ENCODE measurements at places on chromosomes 12 and 14. TPM values are rescaled to one million over a fixed set of nuclear protein-coding genes. Genes with fewer than 3 reads are reported as not detected.

GRCh38 chr14:64671591-64671990 is 32.6 kb upstream of the PLEKHG3 start:
- DNase-seq, result no peak
- no peaks in the 10 kb centered on the region for H3K36me3 ChIP-seq
- no peaks in the 10 kb centered on the region for H3K27me3 ChIP-seq

JKAMP gene
- total RNA-seq, result 16.0 TPM

DNA sequence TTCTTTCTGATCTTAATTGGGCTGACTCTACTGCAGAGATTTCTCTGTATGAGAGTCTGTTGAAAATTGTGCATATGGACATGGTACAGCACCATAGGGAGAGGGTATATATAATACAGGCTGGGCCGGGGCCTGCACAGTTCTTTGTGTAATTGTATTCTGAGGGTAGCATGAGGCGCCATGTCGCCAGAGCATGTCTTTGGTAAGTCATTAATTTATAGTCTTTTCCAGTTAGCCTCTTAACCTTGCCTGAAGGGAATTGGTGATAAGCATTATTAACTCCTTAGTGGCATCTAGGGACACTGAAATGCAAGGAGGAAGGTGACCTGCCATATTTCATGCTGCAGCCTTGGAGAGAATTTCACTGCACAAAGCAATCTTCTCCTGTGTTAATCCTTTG is 569.9 kb downstream of the TMTC2 start:
- no peaks in the 10 kb centered on the region for H3K27me3 ChIP-seq
- peak; percentile 2 for DNase-seq
- no peak overlapping the region for H3K27ac ChIP-seq
- H3K4me1 ChIP-seq, result no peaks in the 10 kb centered on the region

GRCh38 chr14:65287264-65288131 is 125.0 kb upstream of the FUT8 start:
- no peaks in the 10 kb centered on the region for H3K27me3 ChIP-seq
- peak overlapping the region; percentile 76 for H3K4me3 ChIP-seq
- peak; percentile 86 for DNase-seq
- H3K4me1 ChIP-seq, result peaks cover 70% of the 10 kb centered on the region

DNA sequence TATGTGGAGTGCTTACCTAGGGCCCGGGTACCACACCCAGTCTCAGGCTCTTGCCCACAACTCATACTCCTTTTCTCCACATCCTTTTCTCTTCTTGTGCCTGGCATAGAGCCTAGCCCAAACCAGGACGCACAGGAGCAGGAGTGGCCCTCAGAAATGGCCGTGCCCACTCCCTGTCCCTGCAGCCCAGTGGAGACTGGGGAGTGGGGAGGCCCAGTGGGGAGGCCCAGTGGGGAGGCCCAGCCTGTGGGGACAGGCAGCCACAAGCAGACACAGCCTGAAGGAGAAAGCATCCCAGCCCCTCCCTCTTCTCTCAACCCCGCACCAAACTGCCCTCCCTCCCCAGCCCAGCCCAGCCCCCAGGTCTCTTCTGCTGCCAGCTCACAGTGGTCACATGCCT is 196.8 kb downstream of the KIF26A start:
- H3K36me3 ChIP-seq, result no peaks in the 10 kb centered on the region
- no peak overlapping the region for H3K27ac ChIP-seq
- no peak overlapping the region for H3K4me3 ChIP-seq
- no peak for DNase-seq
- no peaks in the 10 kb centered on the region for H3K4me1 ChIP-seq

POTEG gene
- not detected for total RNA-seq

DNA sequence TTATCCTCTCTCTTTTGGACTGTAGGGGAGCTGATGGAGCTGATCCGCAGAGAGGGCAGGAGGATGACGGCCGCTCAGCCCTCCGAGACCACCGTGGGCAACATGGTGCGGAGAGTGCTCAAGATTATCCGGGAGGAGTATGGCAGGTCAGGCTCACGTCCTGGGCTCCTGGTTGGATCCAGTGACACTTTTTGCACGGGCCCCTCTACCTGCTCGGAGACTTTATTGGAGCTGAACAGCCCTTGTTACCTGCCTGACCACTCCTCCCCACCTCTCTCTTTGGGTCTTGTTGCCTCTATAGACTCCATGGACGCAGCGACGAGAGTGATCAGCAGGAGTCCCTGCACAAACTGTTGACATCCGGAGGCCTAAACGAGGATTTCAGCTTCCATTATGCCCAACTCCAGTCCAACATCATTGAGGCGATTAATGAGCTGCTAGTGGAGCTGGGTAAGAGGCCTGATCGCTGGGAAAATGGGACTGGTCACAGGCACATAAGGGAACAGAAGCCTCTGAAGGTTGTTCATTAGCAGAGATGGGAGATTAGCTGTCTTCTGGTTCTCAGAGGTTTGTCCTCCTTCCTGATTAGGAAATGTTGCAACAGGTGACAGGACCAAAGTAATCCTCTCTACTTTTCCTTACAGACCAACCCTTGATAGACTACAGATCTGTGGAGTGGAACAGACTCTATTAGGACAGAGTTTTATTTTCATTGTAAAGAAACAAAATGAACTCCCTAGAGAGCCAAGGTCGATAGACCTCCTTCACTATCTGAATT is 718 bp downstream of the EIF2B2 start:
- H3K36me3 ChIP-seq, result peaks cover 34% of the 10 kb centered on the region
- peak overlapping the region; percentile 95 for H3K27ac ChIP-seq
- peaks cover 41% of the 10 kb centered on the region for H3K4me1 ChIP-seq
- DNase-seq, result peak; percentile 14
- no peaks in the 10 kb centered on the region for H3K27me3 ChIP-seq

DNA sequence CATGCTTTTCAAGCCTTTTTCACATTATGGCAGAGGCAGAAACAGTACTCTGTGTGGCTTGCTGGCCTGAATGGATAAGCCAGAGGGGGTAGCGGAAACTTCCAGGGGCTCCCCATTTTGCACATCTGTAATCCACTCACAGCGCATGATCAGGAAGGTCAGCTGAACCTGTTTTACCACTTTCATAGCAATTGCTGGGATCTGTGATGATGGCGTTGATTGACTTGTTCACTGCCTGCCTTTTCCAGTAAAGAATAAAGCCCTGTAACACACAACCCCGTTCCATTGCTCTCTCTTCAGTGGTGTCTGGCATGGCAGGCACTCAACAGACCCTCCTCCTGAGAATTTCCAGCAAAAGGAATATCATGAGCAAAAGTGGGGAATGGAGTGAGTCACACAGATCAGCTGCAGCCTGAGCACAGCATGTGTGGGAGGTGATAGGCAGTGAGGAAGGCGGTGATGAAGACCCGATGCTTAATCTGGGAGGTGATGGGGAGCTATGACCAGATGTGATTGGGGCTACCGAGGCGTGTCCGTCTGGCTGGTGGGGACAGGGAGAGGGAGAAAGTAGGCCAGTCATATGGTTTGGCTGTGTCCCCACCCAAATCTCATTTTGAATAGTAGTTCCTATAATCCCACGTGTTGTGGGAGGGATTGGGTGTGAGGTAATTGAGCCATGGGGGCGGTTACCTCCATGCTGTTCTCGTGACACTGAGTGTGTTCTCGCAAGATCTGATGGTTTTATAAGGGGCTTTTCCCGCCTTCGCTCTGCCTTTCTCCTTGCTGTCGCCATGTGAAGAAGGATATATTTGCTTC is 44.7 kb upstream of the CHST11 start:
- DNase-seq, result no peak
- no peak overlapping the region for H3K4me3 ChIP-seq
- H3K36me3 ChIP-seq, result no peaks in the 10 kb centered on the region
- H3K27ac ChIP-seq, result no peak overlapping the region
- H3K4me1 ChIP-seq, result peaks cover 12% of the 10 kb centered on the region

DNA sequence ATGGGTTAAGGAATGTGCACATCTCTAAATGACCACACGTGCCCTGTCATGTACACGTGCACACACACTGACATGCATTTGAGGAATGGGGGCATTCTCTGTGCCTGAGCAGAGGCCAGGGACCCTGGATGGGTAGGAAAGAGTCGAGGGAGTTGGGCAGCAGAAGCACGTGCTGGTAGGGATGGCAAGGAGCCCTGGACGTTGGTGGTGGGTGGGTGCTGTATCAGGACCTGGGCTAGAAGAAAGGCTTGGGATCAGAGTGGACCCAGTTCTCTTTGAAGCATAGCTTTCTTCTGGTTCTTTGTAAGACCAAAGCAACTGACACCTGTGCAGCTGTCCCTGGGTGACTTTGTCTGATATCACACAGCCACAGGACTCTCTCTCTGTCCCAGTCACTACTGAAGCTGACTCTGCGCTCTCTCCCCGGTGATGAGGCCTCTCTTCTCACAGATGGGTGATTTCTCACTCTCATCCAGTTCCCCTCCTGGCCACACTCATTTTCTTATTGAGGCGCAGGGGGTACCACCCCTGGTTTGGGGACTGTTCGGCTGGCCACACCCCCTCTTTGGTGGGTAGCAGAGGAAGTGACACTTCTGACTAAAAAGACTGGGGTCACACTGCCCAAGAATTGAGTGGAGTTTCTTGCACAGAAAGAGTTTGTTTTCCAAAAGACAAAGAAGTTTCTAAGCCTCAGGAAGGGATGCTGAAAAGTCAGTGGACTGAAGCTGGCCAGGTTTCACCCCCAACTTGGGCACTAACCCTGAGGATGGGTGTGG is 171.7 kb upstream of the RTL1 start:
- H3K4me1 ChIP-seq, result peaks cover 2% of the 10 kb centered on the region
- peaks cover 24% of the 10 kb centered on the region for H3K27me3 ChIP-seq
- H3K36me3 ChIP-seq, result no peaks in the 10 kb centered on the region
- no peak overlapping the region for H3K4me3 ChIP-seq
- no peak overlapping the region for H3K27ac ChIP-seq

DNA sequence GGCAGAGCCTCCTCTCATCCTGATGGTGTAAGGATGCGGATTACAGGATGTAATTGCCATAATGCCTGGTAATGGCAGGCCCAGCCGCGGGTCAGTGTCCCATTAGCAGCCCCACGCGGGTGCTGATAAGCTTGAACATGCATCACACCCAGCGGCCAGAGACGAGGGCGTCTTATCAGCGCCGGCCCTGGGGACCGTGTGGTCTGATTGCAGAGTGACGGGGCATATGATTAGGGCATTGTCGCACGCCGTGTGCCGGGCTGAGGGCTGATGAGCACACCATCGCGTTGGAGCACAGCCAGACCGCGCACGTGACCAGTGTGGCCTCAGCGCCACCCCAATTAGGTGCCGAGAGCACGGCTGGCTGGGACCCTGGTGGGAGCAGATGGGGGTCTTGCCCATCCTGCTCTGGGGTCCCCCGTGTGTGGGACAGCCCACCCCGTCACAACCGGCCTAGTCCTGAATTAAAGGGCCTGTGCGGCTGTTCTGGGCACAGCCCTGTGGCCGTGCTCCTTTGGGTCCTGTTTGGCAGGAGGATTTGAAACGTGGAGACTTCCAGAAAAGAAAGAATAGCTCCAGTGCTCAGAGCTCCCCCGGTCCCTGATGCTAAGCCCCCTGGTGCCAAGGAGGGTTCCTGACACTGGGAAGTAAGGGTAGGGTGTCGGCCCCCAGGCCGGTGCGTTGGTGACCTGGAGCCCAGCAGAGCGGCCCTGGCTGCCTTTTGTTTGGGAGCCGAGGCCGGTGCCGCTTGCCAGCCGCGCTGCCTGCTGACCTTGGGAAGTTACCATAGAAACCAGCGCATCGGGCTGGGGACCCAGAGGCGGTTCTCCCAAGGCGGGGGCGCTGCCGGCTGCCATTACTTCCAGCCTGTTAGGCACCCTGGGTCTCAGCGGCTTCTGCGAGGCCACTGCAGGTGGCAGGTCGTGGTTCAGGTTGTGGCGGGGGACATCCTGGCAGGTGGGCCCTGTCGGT is 20.7 kb downstream of the KIF26A start:
- no peak for DNase-seq
- no peak overlapping the region for H3K27ac ChIP-seq
- H3K27me3 ChIP-seq, result no peaks in the 10 kb centered on the region
- H3K4me3 ChIP-seq, result no peak overlapping the region
- no peaks in the 10 kb centered on the region for H3K36me3 ChIP-seq

GRCh38 chr12:33670284-33670683 is 230.7 kb upstream of the SYT10 start:
- no peak overlapping the region for H3K4me3 ChIP-seq
- no peak overlapping the region for H3K27ac ChIP-seq
- no peaks in the 10 kb centered on the region for H3K4me1 ChIP-seq
- no peak for DNase-seq
- no peaks in the 10 kb centered on the region for H3K36me3 ChIP-seq
- H3K27me3 ChIP-seq, result no peaks in the 10 kb centered on the region

DNA sequence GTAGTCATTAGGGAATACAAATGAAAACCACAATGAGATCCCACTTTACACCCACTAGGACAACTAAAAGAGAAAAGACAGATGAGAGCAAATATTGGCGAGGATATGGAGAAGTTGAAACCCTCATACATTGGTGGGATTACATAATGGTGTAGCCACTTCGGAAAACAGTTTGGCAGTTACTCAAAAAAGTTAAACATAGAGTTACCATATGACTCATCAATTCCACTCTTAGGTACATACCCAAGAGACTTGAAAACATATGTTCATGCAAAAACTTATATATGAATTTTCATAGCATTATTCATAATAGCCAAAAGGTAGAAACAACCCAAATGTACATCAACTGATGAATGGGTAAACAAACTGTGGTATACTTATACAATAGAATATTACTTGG is 27.1 kb downstream of the ALDH1L2 start:
- no peak overlapping the region for H3K4me3 ChIP-seq
- no peak for DNase-seq
- H3K27ac ChIP-seq, result no peak overlapping the region
- peaks cover 2% of the 10 kb centered on the region for H3K4me1 ChIP-seq
- peaks cover 8% of the 10 kb centered on the region for H3K36me3 ChIP-seq

SRRM4 gene
- total RNA-seq, result not detected

DNA sequence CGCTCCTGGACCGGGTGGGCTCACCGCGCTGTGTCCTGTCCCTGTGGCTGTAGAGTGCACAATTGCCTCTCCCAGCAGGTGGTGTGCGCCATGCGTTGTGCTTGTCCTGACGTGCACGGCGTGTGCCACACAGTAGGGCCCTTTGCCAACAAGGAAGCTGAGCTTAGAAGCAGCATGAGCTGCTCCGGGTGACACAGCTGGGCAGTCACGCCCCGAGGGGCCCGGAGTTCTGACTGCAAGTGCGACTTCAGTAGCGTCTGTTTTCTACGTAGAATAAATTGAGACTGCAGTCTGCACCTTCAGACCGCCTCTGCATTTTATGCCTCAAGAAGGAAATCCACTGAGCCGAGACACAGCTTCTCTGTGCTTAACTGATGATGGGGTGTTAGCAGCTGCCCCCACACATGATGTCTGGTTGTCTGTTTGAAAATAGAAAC is 81.6 kb downstream of the ADGRD1 start:
- no peaks in the 10 kb centered on the region for H3K27me3 ChIP-seq
- no peaks in the 10 kb centered on the region for H3K36me3 ChIP-seq
- peaks cover 6% of the 10 kb centered on the region for H3K4me1 ChIP-seq

DNA sequence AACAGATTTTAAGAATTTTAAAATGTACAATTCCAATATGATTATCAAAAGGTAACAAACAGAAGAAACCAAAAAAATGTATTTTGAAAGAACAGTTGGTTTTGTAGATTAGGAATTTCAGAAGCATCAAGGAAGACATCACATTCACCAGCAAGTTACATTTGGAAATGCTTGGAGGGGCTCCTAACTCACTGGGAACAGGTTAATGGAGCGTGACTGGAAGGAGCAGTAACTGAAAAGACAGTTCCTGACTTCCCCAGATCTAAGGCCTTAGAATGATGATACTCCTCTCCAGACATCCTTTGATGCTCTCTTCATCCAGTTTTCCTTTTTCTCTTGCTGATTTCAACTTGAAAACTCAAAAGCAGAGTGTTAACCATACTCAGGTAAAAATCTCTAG is 220.0 kb upstream of the EGLN3 start:
- H3K27me3 ChIP-seq, result no peaks in the 10 kb centered on the region
- no peaks in the 10 kb centered on the region for H3K4me1 ChIP-seq
- no peak for DNase-seq
- H3K36me3 ChIP-seq, result no peaks in the 10 kb centered on the region

GRCh38 chr14:54567224-54567638 is 303 bp downstream of the SAMD4A start:
- peaks cover 19% of the 10 kb centered on the region for H3K4me1 ChIP-seq
- H3K27me3 ChIP-seq, result peaks cover 21% of the 10 kb centered on the region
- peak overlapping the region; percentile 86 for H3K27ac ChIP-seq
- H3K4me3 ChIP-seq, result peak overlapping the region; percentile 84
- no peak for DNase-seq
- peaks cover 18% of the 10 kb centered on the region for H3K36me3 ChIP-seq
